ENCODE measurements at places on chromosomes 7 and 10.

GRCh38 chr10:73910401-73910763, 550 bp upstream of the PLAU start:
- no peak for DNase-seq

- DNase-seq = no peak
These were observed 37.6 kb downstream of the WBP1L start for GRCh38 chr10:102781090-102781920.

- no peak for DNase-seq
These were observed 39.5 kb upstream of the GJD4 start for GRCh38 chr10:35565602-35566081.

DNA sequence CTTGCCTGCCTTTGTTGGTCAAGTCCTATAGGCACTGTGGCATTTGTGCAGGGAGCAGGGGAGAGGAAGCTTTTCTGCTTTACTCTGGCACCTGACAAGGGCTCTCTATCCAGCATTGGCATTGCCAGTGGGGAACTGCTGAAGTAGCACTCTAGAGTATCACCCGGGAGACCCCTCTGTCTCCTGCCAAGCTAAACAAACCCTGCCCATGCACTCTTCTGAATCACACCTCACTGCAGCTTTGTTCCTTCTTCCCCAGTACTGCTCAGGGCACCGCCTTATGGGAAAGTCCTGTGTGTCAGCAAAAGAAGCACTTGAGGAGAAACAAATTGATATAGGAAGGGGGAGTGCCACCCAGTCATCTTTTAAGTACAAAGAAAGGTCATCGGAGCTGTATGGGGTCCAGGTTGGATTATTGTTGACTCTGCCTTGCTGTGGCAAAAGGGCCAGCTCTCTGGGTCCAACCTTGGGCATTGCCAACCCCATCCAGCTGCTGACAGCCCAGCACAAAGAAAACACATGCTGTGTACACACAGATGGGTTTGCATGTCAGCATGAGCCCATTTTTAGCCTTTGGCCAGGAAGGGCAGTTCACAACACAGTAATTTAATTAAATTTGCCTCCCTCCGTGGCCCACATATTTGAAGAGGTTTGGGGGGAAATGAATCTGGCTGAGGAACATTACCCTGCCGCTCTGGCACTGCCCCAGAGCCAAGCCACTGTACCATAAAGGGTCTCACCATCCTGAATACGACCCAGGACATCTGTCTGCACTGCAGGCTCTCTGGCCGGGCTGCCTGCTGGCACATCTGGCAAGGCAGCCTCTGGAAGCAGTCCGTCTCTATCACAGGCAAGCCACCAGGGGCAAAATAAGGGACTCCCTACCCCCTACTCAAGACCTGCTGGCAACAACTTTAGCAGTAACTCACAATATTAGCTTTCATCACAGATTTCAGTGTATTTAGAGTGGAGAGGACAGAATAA, 13.1 kb downstream of the LRRC4 start:
- DNase-seq = no peak

GRCh38 chr7:68866200-68866570, 732.1 kb upstream of the AUTS2 start:
- no peak for DNase-seq

- DNase-seq = no peak
These were observed 638.3 kb upstream of the TPK1 start for GRCh38 chr7:145474009-145474686.

DNA sequence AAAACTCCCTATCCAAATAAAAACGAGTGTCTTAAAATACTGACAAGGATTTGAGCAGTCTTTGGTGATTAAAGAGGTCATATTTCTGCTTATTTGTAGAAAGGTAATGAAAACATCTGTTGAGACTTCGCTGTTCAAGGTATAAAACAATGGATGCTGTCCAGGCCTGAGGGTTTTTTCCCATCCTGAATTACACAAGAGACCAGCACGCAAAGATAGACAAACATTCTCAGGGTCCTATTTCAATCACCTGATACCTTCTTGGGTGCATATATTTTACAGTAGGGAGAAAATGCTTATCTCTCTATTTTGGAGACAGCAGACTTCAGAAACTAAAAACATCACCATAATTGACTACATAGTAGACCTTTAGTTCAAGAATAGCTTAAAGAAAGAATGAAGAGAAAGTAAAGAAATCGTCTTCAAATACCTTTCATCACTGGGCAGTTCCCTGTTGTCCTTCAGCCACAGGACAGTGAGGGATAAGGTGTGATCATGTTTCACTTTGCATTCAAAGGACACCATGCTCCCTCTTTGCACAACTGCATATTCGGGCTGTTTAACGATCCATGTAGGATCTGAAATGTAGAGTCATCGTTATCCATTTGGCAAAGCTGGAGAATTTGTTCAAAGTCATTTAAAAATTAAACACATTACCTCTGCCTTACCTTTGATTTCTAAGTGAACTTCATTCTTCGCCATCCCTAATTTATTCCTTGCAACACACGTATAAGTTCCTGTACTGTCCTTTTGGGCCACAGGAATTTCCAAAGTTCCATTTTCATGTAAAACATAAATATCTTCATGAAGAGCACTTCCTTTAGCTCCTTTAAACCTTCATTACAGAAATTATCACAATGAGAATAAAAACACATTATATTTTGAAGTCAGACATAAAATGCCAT, 63.7 kb upstream of the LAMB4 start:
- DNase-seq = no peak

GRCh38 chr7:46544396-46545008, 623.4 kb upstream of the IGFBP3 start:
- DNase-seq = no peak

DNA sequence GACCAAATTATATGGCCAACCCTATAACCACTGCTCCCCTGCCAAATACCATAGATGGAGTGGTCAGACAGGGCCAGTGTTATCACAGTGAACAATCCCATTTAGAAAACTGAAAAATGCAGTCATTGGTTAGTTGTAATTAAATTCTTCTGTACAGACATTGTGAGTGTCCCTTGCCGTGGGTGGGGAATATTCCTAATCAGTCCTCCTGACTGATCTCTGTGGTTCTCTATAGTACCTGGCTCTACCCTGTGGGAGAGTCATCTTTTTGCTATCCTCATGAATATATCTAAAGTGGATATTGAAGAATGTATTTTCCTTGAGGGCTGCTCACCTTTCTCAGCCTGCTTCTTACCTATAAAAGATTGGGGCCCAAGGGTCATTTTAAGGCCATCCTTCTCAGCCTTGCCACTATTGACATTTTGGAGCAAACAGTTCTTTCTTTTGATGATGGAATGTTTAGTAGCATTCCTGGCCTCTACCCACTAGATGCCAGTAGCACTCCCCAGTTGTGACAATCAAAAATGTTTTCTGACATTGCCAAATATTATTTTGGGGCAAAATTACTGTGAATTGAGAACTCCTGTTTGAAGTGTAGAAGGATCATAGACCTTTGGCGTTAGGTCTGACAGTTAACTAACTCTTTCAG, 110.2 kb downstream of the MAPK8 start:
- no peak for DNase-seq

GRCh38 chr7:77714195-77714594, 17.9 kb downstream of the RSBN1L start:
- DNase-seq = no peak

- no peak for DNase-seq
These were observed 128.9 kb downstream of the ZNF365 start for GRCh38 chr10:62502995-62503613.

- DNase-seq = no peak
These were observed 13.5 kb downstream of the CREM start for GRCh38 chr10:35140126-35140525.

DNA sequence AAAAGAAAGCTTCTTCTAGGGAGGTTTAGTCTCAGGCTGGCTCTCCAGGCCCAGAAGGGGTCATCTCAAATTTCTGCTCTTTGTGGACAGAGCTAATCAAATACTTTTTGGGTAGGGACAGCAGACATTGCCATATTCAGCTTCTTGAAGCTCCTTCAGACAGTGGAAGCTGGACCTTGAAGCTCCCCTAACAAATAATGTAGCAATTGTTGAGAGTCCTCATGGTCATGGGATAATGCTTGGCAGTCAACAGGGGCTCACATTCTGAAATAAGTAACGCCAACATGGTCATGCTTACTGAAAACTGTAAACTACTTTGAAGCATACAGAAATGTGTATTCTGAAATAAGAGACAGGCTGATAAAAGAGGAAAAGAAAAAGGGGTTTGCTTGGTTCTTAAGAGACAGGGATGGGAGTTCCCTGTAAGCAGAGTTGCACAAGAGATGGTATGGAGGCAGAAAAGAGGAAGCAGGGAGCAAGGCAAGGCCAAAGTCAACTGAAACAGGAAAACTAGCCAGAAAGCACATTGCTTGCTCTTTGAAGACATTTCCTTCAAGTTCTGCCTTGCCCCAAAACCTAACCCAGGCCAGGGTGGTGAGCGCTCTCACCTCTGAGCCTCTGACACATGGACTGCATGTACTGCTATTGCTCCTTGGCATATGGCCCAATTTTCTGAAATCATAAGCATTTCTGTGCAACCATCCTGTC, 53.1 kb upstream of the KMT2E start:
- DNase-seq = no peak

GRCh38 chr10:97701438-97702069, 12.0 kb upstream of the MARVELD1 start:
- DNase-seq = peak; percentile 62

GRCh38 chr10:129465796-129466702, 992 bp upstream of the MGMT start:
- DNase-seq = no peak

DNA sequence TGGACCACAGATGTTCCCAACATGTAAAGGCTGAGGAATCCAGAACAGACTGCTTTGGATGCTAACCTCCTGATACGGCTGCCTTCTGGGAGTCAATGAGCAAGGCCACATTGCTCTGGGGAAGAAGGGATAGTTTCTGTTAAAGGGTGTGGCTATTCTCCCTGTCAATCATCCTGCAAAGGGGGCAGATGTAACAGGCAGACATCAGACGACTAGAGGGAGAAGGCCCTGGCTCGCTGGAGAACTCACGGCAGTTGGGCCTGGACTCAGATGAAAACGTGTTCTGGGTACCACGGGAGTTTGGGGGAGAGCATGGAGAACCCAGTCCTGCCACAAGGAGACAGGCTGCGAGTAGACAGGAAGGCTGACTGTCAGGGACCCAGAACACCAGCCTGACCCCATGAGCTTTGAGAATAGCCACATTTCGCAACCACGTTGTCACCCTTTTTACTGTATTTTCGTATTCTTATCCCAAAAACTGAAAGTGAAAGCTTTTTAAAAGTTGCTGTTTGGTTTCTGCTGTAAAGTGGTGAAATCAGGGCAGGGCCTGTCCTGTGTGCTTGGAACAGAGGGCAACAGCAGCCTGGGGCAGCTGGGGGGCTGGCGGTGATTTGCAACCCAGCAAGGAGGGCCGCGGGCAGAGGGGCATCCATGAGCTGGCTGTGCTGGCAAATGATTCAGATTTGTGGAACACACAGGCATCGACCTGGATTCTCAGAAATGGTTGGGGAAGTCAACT, 95.3 kb downstream of the MYOF start:
- DNase-seq = peak; percentile 34

GRCh38 chr10:35384265-35384868, 48.1 kb downstream of the CCNY start:
- DNase-seq = no peak

DNA sequence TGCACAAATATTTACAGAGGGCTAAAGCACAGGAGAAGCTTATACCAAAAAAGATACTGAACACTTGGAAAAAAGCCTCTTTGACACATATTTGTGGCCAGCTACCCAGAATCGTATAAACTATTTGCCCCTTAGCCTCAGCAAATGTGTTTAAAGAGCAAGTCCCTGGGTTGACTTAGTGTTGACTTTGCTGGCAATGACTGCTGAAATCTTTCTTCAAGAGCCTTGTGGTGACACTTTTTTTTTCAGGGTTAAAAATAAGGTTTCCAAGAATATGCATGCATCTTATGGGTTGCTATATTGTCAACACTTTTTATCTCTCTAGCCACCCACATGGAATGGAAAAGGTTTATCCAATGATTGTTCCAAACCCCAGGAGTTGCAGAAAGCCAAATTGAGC, 14.9 kb upstream of the PLEKHS1 start:
- no peak for DNase-seq

DNA sequence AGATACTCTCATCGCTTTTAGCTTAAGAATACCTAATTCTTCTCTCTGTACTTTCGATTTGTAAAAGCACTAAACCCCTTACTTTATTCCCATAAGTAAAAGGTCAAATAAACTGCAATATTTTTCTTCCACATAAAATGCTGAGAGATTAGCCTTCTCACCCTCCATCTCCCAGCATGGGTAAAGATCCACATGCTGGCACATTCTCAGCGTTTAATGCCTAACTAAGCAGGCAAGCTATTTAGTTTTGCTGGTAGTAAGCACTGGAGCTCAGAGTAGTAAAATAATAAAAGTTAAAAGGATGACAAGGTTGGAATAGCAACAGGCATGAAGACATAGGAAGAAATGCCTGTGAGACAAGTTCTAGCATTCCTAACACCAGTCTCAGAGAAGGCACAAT, 65.9 kb upstream of the NEBL start:
- DNase-seq = no peak

GRCh38 chr7:38781991-38782390, 127.0 kb downstream of the VPS41 start:
- DNase-seq = no peak

DNA sequence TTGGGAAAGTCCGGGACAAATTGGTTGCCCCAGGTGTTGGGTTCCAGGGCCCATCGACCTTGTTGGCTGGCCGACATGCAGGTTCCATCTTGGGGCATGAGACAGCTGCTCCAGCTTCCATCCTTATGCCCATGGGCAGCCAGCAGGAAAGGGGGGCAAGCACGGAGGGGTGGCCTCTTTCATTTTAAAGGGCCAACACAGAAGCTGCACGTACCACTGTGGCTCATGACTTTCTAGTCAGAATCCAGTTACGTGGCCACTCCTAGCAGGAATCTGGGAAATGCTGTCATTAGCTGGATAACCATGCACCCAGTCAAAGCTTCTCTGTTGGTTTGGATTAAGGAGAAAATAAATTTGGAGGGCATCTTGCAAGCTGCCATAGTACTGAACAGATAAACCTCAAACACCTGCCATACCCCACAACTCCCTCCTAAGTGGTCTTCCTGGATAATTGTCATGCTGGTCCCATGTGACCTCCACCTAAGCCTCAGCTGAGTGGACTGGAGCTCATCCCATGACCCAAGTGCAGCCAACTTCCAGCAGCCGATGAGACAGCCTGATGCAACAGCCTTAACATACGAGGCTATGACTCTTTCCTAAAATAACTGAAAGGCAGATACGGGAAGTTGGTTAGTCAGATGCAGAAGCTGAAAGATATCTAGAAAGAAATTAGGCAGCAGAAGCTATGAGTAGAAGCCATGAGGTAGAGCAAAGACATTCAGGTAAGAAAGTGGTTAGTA, 21.4 kb upstream of the GSDME start:
- peak; percentile 44 for DNase-seq

GRCh38 chr7:29332042-29332811, 137.7 kb downstream of the CHN2 start:
- no peak for DNase-seq

Data from activated CD4-positive, alpha-beta memory T cell treated with anti-CD3 and anti-CD28 coated beads for 36 hours (primary cell).